ENCODE measurements at places on chromosomes 2 and 18. TPM values are rescaled to one million over a fixed set of nuclear protein-coding genes. Genes with fewer than 3 reads are reported as not detected.

Gene SIX3
- 0.39 TPM for total RNA-seq

Gene RESP18
- not detected for total RNA-seq

Gene NCKAP5
- total RNA-seq: 0.37 TPM

Gene CAMKMT
- 10.8 TPM for total RNA-seq
